GM12878 (cell line): ENCODE measurements at places on chromosomes 2 and 18. TPM values are rescaled to one million over a fixed set of nuclear protein-coding genes. Genes with fewer than 3 reads are reported as not detected.

The HOXD4 gene
- not detected in 2 replicates for polyA plus RNA-seq

The SEPTIN10 gene
- 132 and 135 TPM in 2 replicates for polyA plus RNA-seq

The GATA6 gene
- not detected in 2 replicates for polyA plus RNA-seq

The SNED1 gene
- polyA plus RNA-seq: 1.3 and 2.5 TPM in 2 replicates

The RBM44 gene
- 0.20 TPM in 1 of 2 replicates, not detected in the other for polyA plus RNA-seq

The CRYGC gene
- not detected in 2 replicates for polyA plus RNA-seq

The GRP gene
- polyA plus RNA-seq: not detected in 2 replicates

The RESP18 gene
- polyA plus RNA-seq: not detected in 2 replicates

The GLS gene
- 39.4 and 48.8 TPM in 2 replicates for polyA plus RNA-seq

DNA sequence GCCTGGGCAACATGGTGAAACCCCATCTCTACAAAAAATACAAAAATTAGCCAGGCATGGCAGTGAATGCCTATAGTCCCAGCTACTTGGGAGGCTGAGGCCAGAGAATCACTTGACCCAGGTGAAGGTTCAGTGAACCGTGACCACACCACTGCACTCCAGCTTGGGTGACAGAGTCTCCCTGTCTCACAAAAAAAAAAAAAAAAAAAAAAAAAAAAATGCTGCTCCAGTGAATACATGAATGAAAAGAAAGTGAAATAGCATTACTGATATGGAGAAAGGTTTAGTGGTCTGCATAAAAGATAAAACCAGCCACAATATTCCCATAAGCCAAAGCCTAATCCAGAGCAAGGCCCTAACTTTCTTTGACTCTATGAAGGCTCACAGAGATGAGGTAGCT is 44.5 kb downstream of the METTL8 start:
- no peak overlapping the region for H3K4me3 ChIP-seq
- peaks cover 48% of the 10 kb centered on the region for H3K4me1 ChIP-seq
- H3K27ac ChIP-seq: peak overlapping the region; percentile 66
- H3K27me3 ChIP-seq: no peaks in the 10 kb centered on the region

DNA sequence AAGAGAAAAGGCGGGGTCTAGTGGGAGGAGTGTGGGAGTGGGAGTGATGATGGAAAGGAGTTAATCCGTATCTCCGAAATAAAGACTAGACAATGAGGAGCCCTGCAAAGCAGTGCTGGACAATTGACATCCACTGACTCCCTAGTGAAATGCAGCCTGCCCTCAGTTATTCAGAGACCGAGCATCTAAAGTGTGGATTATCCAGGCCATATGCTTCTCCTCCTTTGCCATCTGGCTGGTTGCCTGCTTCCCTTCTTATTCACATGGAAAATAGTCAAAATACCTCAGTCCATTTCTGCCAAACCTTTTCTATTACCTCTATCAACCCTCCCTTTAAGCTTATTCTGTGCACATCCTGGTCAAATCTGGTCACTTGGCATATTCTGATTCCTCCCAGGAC is 288.8 kb upstream of the SIX3 start:
- no peak for DNase-seq
- peaks cover 9% of the 10 kb centered on the region for H3K4me1 ChIP-seq
- no peak overlapping the region for H3K4me3 ChIP-seq
- H3K36me3 ChIP-seq: no peaks in the 10 kb centered on the region

- no peaks in the 10 kb centered on the region for H3K36me3 ChIP-seq
- no peak overlapping the region for H3K4me3 ChIP-seq
- H3K27me3 ChIP-seq: no peaks in the 10 kb centered on the region
- no peaks in the 10 kb centered on the region for H3K4me1 ChIP-seq
- no peak overlapping the region for H3K27ac ChIP-seq
- DNase-seq: no peak
Measured at GRCh38 chr18:4193086-4193485, 262.0 kb downstream of the DLGAP1 start.

DNA sequence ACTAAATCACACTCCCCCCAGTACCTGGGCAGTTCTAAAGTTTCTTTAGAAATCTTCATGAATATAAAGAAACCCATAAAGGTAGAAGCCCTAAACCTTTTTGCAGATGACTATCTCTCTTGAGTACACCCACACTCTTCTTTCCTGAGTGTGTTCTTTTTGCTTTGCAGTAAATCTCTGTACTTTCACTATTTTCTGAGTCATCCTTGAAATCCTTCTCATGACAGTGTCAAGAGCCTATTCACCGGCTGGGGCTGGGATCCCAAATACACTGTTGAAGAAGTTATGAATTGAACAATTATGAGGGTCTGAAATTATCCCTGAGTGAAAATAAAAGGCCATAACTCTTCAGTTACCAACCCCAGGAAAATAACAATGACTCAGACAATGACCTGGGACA is 133.9 kb upstream of the CCDC195 start:
- H3K27me3 ChIP-seq: no peaks in the 10 kb centered on the region
- no peak overlapping the region for H3K4me3 ChIP-seq
- no peak for DNase-seq
- H3K4me1 ChIP-seq: no peaks in the 10 kb centered on the region

DNA sequence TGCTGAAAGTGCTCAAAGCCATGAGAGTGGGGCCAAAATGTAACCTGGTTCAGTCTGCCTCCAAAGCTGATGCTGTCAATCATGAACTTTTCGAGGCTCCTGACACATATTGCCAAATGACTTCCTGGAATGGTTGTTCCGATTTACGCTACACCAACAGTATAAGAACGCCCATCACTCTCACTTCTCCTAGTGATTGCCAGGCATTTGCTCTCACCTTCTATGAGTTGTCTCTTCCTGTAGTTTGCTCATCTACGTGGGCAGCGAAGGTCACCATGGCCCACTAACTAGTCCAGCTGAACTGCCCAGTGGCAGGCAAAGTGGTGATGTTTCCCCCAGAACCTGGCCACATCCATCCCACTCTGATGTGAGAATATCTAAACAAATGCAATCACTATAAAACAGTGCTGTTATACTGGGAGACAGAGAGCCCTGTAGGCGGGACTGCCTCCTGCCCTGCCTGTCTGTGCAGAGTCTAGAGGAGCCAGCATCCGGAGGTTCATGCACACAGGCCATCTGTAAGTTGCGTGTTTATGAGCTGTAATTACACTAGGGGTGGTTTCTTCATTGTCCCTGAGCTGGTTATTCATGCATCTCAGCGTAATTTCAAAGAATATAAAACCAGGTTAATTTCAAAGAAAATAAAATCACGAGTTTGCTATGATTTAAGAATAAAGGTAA is 8.8 kb upstream of the CABLES1 start:
- H3K36me3 ChIP-seq: no peaks in the 10 kb centered on the region
- H3K27ac ChIP-seq: no peak overlapping the region
- DNase-seq: no peak
- no peak overlapping the region for H3K4me3 ChIP-seq

DNA sequence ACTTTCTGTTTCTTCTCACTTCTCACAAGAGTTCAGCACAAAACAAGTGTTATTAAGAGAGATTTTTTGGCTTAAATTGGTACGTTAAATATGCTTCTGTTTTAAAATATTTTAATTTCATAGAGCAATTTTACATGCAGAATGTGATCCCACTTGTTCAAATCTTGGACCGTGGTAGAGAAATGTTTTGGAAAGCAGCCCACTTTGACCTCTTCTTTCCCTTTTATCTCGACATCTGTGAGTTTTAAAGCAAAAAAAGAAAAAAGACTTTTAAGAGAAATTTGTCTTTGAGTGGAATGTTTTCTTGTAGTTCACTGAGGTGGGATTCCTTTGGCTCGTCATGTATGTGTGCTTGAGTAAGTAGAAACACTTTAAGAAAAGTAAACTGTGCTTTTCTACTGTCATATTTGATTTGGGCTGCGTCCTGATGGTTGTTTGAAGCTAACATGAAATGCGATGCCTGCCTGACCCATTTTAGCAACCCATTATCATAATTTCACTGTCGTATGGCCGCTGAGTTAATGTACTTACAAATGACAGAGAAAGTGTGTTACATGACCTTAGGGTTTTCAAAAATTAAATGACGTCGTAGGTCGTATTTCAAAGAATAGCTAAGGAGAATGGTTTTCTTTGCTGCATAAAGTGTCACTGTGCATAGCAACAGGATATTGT is 54.5 kb downstream of the TSHZ1 start:
- no peak for DNase-seq
- peaks cover 36% of the 10 kb centered on the region for H3K4me1 ChIP-seq
- H3K36me3 ChIP-seq: no peaks in the 10 kb centered on the region

GRCh38 chr2:207260021-207260420 is 94.3 kb upstream of the KLF7 start:
- H3K4me1 ChIP-seq: no peaks in the 10 kb centered on the region
- no peak overlapping the region for H3K27ac ChIP-seq
- H3K4me3 ChIP-seq: no peak overlapping the region
- no peaks in the 10 kb centered on the region for H3K36me3 ChIP-seq
- no peak for DNase-seq

DNA sequence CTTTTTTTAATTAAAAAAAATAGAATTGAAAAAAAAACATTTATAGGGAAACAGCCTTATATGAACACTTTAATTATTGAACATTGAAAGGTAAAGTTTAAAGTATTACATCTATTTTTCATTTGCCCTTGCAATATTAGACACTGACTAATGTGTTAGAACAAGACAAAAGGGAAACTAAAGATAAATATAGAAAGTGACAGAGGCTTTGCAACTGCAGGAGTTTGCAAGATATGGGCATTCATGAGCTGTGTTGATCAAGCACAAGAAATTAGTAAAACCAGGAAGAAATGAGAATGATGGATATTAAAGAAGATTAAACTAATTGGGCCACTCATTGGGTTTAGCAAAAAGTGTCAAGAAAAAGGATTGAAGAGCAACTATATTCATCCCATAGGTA is 1097.7 kb upstream of the CELF4 start:
- H3K36me3 ChIP-seq: no peaks in the 10 kb centered on the region
- no peak overlapping the region for H3K4me3 ChIP-seq
- no peaks in the 10 kb centered on the region for H3K27me3 ChIP-seq
- no peak overlapping the region for H3K27ac ChIP-seq
- no peaks in the 10 kb centered on the region for H3K4me1 ChIP-seq

DNA sequence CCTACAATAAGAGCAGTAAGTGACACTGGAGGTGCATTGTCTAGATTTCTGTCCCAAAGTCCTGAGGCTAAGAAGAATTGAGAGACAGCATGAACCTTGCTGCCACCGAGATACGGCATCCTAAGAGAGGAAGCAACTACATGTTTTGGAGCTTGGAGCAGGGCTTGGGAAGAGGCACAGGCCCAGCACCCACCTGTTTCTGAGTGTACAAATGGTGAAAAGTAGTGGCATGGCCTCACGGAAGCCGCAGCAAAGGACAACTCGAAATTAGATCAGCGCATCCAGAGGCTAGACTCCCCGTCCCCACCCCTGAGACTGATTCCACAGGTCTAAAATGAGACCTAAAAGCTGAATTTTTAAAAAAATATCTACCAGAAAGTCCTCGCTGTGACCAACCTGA is 127.5 kb downstream of the PTGR3 start:
- H3K36me3 ChIP-seq: no peaks in the 10 kb centered on the region
- H3K27me3 ChIP-seq: no peaks in the 10 kb centered on the region
- H3K4me3 ChIP-seq: no peak overlapping the region
- H3K27ac ChIP-seq: no peak overlapping the region

DNA sequence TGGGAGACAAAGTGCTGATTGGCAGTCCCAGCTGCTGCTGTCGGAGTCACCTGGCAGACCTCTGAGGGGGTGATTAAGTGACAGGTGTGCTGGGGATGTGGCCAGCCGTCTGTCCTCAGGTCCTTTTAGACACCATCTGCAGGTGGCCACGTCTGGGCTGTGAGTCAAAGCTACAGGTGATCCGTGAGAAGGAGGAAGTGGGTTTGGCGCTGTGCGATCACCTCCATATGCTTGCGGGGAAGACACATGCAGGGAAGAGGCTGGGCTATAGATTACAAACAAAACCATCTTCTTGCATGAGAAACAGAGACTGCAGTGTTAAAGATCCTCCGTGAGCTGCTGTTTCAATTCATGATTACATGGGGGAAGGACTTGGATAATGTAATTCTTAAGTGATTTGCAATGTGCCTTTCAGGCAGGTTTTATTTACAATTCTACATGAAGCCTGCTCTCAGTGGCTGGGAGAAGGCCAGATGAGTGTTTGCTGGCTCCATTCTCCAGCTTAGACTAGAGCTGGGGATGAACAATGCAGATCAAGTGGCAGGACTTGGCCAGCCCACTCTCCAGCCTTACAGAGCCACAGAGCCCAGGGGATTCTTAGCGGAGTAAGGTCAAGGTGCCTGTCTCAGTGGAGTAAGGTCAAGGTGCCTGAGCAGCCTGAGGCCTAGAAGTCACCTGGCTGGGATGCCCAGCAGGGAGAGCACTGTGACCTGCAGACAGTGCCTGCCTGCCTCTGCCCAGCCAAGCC is 87.8 kb downstream of the LYPD1 start:
- no peak for DNase-seq
- no peaks in the 10 kb centered on the region for H3K4me1 ChIP-seq
- H3K27me3 ChIP-seq: peaks cover 2% of the 10 kb centered on the region; the same call in 1 of the 2 replicates
- H3K36me3 ChIP-seq: no peaks in the 10 kb centered on the region
- H3K4me3 ChIP-seq: no peak overlapping the region
- no peak overlapping the region for H3K27ac ChIP-seq

GRCh38 chr2:201261906-201262305 is 1.6 kb downstream of the CASP8 start:
- no peaks in the 10 kb centered on the region; the same call in 1 of the 2 replicates for H3K36me3 ChIP-seq
- no peak overlapping the region for H3K27ac ChIP-seq
- no peaks in the 10 kb centered on the region for H3K27me3 ChIP-seq
- DNase-seq: no peak

DNA sequence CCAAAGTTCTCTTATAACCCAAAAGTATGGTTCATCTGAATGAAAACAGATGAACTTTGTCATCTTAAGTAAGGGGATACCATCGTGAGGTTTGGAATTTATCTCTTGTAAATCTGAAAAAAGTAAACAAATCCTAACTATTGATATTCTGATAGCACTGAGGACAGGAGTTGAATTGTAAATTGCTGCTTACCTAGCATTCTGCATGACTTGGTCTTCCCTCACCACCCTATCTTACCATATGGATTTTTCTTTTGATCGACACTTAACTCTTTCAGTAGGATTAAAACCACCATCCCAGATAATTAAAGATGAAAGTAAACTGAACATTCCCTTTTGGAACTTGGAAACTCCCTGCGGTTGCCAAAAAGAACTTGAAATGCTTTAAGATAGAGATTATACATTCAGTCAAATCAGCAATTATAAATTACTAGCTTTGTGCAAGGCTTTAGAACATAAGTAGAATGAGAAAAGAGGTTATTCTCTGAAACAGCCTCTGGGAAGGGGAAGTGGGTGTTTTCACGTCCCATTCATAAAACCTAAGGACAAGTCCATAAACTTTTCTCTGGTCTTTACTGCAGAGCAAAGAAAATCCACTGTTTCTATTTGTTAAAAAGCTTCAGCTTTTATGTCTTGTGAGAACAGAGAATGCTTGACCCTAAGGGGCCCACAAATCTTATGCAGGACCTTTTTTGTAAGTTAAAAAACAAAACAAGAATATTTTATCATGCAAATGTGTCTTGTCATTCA is 49.7 kb upstream of the ZNF397 start:
- no peak for DNase-seq
- H3K4me3 ChIP-seq: no peak overlapping the region
- H3K27ac ChIP-seq: no peak overlapping the region
- H3K4me1 ChIP-seq: no peaks in the 10 kb centered on the region

DNA sequence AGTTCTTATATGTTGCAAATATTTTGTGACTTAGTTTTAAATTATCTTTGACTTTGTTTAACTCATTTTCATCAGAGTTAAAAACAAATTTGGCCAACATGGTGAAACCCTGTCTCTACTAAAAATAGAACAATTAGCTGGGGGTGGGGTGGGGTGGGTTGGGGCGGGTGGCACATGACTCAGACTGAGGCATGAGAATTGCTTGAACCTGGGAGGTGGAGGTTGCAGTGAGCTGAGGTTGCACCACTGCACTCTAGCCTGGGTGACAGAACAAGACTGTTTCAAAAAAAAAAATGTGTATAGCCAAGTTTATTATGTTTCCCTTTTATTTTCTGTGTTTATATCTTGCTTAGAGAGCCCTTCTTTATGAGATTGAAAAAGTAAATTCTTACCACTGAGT is 14.2 kb upstream of the LIPG start:
- no peak for DNase-seq
- no peak overlapping the region for H3K27ac ChIP-seq
- no peaks in the 10 kb centered on the region for H3K27me3 ChIP-seq
- H3K36me3 ChIP-seq: no peaks in the 10 kb centered on the region
- H3K4me3 ChIP-seq: no peak overlapping the region
